ENCODE measurements at places on chromosomes 11 and 22.
A peak's percentile ranks its signal among the peaks of the same experiment; 100 is the strongest.

DNA sequence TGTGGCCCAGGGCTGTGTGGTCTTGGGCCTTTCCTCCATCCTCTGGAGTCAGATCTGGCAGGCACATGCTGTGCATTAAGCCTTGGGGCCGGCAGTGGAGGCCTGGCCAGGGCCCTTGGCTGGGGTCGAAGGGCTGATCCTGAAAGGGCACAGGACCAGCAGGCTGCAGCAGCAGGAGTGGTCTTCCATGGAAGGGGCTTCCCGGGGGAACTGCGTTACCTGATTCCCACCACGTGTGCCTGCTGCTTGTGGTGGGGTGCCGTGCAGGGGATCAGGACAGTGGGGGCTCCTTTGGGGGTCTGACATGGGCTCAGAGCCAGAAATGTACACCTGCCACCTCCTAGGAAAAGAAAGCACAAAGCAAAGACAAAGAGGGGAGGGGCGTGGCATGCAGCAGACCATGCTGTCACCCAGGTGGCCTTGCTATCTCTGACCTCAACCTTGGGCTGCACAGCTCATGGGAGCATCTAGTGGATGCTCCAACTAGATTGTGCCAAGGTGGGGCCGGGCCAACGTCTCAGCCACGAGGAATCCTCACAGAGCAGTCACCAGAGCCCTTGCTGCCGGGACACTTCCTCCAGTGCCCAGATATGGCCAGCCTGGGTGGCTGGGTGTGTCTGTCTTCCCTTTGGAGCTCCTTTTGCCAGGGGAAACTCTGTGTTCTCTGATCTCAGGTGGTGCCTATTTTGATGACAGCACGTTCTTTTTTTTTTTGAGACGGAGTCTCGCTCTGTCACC, 17.9 kb upstream of the YPEL1 start:
- no peak for DNase-seq

DNA sequence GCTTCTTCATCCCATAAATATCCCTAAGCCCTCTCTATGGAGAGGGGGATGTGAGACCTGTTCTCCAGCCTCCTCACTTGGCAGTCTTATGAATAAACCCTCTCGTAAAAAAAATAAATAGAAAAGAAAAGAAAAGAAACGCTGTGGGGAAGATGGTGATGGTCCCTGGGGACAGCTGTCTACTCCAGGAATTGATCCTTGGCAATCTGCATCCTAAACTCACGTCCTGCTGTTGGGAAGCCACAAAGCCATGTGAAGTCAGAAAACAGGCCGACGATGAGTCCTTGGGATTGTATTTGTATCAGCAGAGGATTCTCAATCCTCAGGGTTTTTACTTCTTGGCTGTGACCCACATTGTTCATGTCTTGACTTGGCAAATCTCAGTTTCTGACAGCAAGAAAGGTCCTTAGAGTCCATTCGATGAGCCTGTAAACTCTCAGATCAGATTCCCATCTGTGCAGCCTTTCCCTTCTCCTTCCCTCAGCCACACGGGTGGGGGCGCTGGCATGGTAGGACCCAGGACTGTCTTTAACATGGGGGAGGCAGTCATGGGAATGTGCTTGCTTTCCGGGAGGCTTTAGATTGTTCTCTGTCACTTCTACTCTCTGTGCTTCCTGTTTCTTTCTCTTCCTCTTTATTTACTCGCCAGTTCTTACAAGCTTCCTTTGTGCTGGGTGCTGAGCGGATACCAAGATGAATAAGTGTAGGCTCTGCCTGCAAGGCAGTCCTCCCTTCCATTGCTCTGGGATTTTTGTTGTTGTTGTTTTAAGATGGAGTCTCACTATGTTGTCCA, 24.9 kb downstream of the TCP11L1 start:
- DNase-seq = no peak

DNA sequence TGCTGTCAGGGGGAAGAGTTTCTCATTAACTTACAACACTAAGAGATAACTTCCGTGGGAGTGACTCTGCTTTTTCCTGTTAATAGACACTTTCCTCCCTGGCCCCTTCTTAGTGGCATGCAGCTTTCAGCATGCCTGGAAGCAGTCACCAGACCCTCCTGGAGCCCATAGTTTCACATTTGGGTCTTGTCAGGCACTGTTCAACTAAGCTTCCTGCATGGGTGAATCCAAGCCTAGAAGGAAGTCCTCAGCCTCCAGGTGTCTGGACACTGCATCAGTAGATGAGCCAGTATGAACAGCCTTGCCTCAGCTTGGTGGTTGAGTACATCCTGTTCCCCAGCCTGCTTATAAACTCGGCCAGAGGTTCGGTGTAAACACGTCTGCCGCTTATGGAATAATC, 68.1 kb downstream of the PPP6R3 start:
- no peak for DNase-seq

- peak; percentile 42 for DNase-seq
Observed at GRCh38 chr22:37228106-37229011, 15.7 kb downstream of the RAC2 start.

DNA sequence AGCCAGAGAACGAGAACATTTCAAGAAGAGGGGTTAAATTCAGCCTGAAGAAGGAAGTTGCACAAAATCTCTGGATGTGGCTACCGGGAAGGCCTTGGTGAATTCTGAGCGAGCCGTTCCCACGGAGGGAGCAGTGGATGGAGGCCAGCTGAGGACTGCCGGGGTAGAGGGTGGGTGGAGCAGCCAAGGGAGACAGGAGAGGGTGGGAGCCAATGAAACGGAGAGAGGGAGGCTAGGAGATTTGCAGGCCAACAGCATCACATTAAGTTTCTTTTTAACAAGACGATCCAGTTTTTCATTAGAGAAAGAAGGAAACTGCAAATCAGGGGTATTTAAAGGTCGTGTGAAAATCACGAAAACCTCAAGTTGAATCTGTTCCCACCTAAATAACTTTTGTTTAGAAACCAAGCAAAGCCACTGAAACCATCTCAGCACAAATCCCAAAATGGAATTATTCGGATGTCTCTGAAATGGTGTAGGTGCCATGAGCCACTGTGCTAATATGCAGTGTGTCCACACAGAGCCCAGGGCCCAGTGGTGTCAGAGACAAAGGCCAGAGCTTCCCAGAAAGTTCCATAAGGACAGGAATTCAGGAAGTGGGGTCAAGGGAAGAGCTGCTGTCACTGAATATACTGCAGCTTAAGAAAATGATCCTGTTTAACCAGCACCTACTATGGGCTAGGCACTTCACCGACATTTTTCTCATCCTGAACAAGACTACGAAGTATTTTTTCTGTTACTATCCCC, 59.7 kb upstream of the SLC35C1 start:
- DNase-seq = no peak
